ENCODE measurements at places on chromosomes 7 and 10. TPM values are rescaled to one million over a fixed set of nuclear protein-coding genes. Genes with fewer than 3 reads are reported as not detected.

GARIN1A gene
- 1.9 TPM for total RNA-seq

IKZF5 gene
- total RNA-seq = 8.2 TPM

GRCh38 chr7:134757938-134758337, 21.5 kb upstream of the CALD1 start:
- H3K27ac ChIP-seq = no peak overlapping the region
- DNase-seq = no peak
- H3K4me1 ChIP-seq = peaks cover 11% of the 10 kb centered on the region
- no peak overlapping the region for H3K4me3 ChIP-seq

GRCh38 chr10:130141038-130141437, 4.8 kb downstream of the GLRX3 start:
- H3K4me3 ChIP-seq = no peak overlapping the region
- DNase-seq = no peak
- H3K36me3 ChIP-seq = peaks cover 21% of the 10 kb centered on the region
- H3K27me3 ChIP-seq = no peaks in the 10 kb centered on the region

DNA sequence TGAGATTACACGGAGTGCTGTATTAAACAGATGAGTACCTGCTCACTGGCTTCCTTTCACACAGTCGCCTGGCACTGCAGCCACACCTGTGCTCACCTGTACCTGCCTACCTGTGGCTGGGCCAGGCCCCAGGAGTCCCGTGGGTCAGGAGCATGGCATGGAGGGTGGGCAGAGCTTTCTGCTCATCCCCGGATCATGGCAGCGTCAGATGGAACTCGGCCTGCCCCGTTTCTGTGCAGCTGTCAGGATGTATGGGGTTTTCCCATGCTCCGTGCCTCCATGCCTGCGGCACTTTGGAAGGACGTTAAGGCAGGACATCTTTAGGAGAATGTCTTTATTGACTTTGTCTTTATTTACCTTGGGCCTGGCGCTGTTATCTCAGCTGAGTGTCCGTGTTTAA, 112.2 kb downstream of the MGMT start:
- H3K4me1 ChIP-seq = no peaks in the 10 kb centered on the region
- H3K36me3 ChIP-seq = no peaks in the 10 kb centered on the region
- H3K27me3 ChIP-seq = no peaks in the 10 kb centered on the region
- no peak for DNase-seq
